Caki2 (cell line): ENCODE measurements at places on chromosomes 12 and 14. TPM values are rescaled to one million over a fixed set of nuclear protein-coding genes. Genes with fewer than 3 reads are reported as not detected.

GRCh38 chr12:131197490-131197889, 243.8 kb downstream of the ADGRD1 start:
- DNase-seq: no peak

DNA sequence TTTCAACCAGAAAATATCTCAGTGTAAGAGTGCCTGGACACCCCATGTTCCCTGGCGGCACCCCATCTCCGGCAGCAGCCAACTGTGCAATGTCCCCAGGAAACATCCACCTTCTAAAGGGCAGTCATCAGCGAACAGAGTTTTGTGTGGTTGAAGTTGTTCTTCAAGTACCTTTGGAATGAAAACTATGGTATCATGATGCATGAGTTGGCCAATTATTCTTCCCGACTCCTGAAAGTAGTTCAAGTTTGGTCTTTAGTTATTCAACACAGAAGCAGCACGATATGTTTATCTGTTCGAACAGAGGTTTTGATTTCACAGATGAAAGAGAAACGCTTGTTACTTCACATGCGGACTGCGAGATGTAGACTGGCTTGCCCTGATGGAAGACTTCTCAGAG, 21.1 kb upstream of the TTC7B start:
- DNase-seq: no peak

DNA sequence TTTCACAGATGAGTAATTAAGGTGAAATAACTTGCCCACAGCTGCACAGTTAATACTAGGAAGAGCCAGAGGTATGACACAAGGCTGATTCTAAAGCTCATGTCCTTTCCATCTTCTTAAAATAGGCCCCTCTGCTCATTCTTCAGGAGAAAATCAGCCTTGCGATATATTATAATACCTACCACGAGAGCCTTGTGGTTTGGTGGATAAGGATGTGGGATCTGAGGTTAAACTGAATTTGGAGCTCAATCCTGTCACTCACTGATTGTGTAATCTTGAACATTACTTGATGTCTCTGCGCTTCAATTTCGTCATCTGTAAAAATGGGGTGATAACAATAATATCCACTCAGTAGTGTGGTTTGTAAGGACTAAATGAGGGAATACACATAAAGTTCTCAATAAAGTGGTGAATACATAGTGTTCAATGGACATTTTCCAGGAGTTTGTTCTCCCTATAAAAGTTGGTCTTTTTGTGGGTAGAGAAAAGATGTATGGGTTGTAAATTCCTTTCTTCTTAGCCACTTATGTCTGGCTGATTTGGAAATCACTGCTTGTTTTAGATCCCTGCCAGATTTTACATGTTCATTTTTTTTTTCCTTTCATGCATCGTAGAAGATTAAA, 25.1 kb upstream of the ATP2B1 start:
- DNase-seq: no peak

DNA sequence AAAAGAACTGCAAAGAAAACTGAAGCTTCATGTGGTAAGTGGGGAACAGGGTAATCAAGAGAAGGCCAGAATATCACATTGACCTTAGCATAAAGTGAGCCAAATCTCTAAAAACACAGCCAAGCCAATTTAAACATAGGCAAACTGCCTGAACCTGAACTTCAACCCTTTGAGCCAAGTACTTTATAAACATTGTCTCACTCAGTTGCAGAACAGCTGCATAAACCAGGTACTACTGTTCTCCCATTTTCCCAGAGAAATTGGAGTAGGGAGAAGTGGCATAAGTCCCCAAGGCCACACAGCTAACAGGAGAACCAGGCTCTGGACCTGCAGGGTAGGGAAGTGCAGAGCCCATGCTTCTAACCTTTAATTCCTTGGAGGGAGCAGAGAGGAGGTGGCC, 30.4 kb upstream of the FKBP4 start:
- no peak for DNase-seq

GRCh38 chr14:104681689-104682074, 7.7 kb upstream of the INF2 start:
- DNase-seq: peak; percentile 77

GRCh38 chr12:6807170-6807569, 14.5 kb upstream of the GPR162 start:
- no peak for DNase-seq

DNA sequence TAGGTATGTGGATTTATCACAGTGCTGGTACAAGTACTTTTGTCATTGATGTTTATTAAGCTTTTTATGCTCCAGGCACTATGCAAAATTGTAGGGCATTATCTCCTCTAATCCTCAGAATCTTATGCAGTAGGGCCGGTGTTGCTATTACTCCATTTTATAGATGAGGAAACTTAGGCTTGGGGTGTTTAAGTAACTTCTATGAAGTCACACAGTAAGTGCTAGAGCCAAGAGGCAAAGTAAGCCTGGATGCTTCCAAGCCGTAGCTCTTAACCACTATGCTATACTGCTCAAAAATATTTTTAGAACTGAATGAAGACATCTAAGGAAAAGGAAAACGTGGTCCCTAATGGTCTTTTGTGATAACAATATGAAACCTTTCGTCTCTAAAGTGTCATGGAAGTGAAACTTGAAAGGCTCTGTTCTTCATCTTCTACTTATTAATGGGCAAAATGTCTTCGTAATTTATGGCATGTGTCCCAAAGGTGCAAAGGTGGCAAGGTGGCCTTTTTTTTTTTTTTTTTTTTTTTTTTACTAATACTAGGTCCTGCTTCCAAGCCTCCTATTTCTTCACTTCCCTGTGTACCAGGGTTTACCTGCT, 85.2 kb downstream of the ETV6 start:
- DNase-seq: no peak

DNA sequence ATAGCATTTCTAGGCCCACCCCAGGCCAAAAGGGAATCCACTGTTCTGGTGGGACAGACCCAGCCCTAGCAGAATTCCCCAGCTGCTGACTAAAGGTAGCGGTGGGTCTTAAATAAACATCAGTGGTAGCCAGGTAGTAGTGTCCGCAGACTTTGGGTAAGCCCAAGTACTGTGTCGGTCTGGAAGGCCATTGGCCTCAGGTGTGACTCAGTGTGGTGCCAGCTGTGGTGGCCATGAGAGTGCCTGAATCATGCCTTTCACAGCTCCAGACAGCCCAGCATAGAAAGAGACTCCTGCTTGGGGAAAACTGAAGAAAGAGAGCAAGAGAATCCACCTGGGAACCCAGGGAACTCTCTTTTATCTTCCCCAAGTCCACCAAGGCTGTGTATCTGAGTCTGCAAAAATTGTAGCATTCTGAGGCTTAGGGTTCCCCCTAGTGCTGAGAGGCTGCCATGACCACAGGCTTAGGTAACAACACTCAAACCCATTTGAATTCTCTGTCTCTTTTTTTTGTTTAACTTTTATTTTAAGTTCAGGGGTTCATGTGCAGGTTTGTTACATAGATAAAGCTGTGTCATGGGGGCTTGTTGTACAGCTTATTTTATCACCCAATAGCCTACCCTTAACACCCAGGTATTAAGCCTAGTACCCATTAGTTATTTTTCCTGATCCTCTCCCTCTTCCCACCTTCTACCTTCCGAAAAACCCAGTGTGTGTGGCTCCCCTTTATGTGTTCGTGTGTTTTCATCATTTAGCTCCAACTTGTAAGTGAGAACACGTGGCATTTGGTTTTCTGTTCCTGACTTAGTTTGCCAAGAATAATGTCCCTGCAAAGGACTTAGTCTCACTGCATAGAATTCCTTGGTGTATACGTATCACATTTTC, 16.7 kb upstream of the CD163L1 start:
- DNase-seq: peak; percentile 36

DNA sequence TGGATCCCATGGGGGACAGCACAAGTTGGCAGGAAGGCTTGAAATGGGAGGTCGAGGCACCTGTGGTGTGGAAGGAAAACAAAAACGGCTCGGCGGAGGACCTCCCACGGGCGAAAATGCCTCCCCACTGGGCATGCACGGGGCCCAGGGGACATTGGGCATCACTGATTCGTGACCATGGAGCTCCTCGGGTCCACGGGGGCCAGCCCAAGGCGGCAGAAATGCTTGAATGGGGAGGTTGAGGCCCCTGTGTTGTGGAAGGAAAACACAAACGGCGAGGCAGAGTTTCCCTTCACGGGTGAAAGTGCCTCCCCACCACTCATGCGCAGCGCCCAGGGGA, 376.0 kb downstream of the ALG10 start:
- no peak for DNase-seq

DNA sequence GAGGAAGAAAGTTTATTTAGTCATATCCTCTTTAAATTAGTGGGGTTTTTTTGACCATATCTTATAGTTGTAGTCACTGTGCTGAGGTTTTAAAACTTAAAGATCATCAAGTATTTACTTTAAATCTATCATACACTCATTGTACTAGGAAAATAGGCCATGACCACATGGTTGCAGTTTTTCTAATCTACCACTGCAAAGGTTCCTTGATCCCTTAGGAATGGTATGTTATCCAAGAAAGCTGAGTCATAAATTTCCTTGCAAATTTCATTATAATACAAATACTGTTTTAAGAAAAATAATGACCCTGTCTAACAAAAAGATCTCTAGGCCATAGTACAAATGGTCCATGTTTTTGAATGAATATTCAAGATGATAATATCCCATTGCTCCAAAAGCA, 74.7 kb downstream of the DBX2 start:
- no peak for DNase-seq

DNA sequence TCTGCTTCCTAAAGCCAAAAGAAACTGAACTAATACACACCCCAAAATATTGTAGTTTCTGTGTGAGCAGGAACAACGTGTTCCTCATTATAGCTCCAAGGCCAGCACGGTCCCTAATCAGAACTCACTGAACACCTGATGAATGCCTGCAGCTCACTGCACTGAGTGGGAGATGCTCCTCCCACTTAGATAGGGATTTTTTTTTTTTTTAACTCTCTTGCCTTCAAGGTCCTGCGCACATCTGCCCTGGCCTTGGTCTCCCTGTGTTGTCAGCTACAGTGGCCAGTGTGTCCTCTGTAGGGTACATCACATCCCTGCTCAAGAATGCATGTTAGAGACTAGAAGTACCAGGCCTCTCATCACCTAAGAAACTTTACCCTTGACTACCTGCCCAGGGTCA, 44.3 kb upstream of the TMPO start:
- DNase-seq: no peak

DNA sequence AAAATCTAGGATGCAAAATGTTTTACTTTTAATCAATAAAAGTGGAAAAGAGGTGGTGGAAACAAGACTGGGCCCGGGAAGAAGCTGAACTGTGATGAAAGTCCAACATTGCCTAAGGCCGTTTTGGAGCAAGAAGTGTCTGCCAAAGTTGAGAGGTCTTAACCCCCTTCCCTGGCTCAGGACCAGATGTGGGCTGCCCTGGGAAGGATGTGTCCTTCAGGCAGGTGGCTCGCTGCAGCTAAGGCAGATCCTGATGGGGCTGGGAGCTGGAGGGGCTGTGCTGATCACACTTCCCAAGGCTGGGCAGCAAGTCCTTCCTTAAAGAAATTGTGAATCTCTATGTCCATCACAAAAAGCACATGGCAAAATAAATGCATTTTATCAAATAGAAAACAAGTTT, 581.6 kb downstream of the GALC start:
- DNase-seq: no peak

DNA sequence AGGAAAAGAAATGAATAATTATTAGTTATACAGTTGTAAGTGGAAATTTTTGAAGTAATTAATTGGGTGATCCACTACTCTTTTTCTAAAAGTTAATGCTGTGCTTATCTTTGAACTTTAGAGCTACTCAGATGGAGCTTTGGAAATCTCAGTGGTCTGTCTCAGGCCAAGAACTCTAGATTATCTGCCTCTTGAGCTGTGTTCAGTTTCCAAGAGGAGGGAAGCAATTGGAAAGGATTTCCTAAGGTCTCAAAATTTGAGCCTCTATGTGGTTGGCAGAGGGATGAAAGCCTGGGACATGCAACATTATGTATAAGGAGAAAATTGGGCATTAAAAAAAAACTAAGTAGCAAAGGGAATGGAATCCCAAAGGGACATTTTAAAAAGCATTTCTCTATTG, 334.0 kb upstream of the PRICKLE1 start:
- no peak for DNase-seq

- no peak for DNase-seq
Measured at GRCh38 chr14:78142998-78143397, 27.2 kb upstream of the NRXN3 start.

- DNase-seq: no peak
Measured at GRCh38 chr12:1935242-1935641, 16.8 kb upstream of the CACNA2D4 start.

- DNase-seq: no peak
Measured at GRCh38 chr14:77355811-77356210, 21.1 kb downstream of the TMED8 start.

DNA sequence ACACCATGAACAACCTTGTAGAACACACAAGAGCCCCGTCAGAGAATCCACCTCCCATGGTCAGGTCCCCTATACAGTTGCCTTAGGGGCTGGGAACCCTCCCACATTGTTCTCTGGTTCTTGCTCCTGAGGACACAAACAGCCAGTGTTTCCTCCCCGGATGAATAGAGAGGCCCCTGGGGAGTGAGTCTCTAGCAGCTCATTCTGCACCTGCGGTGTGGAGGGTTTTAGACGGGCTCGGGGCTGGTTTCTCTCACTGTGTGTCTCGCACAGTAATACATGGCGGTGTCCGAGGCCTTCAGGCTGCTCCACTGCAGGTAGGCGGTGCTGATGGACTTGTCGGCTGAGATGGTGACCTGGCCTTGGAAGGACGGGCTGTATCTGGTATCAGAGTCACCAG, 1052.1 kb downstream of the TMEM121 start:
- DNase-seq: no peak

DNA sequence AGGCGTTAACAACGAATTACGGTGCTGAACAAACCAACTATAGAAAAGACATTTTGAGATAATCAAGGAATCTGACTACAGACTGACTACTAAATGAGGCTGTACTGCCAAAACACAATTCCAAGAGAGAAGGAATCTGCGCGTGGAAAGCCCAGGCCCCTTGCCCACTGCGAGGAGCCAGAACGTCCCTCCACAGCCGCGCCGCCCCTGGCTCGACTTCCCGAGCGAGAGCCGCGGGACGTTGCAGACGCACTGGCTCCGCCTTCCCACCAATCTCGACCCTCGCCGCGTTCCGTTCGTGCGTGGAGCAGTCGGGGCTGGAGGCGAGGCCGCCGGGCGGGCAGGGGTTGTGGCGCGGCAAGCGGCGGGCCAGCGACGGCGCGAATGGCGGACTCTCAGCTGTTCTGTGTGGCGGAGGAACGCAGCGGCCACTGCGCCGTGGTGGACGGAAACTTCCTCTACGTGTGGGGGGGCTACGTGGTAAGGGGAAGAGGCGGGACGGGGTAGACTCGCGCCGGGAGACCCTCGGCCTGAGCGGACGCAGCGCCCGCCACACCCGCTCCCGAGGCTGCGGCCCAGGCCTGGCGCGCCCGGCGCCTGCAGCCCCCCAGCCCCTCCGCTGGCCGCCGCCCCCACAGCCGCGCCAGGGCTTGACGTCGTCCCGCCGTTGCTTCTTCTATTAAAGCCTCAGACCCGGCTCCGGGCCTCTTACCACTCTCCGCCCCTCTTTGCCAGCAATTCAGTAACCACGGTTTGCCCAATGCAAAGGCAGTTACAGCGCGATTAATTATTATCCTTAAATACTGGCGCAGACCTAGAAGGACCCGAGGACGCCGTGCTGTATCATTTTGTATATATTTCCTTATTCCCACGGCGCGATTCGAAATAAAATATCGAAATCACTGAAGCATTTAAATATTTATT, at the start of gene KLHDC1:
TSS of gene KLHDC1 (plus strand) at position 310 of the 924 bp plus-strand sequence. CDS start at position 385, 75 bp downstream.
- DNase-seq: peak; percentile 79

The CCNT1 gene
- total RNA-seq: 21.8 and 21.9 TPM in 2 replicates

The FOXN4 gene
- total RNA-seq: not detected in 2 replicates

The PSEN1 gene
- total RNA-seq: 29.1 and 38.8 TPM in 2 replicates

The NID2 gene
- total RNA-seq: 6.2 and 6.4 TPM in 2 replicates

The LTBP2 gene
- 7.6 and 34.4 TPM in 2 replicates for total RNA-seq

The TMEM30B gene
- not detected in 2 replicates for total RNA-seq

The MGP gene
- not detected in 2 replicates for total RNA-seq

The IL31 gene
- not detected in 2 replicates for total RNA-seq

The RNF212B gene
- not detected in 2 replicates for total RNA-seq

The TXNDC16 gene
- total RNA-seq: 0.26 and 0.27 TPM in 2 replicates

The DAO gene
- total RNA-seq: not detected in 2 replicates

The ORAI1 gene
- total RNA-seq: 7.9 and 19.0 TPM in 2 replicates
